Mesenteric fat pad (tissue), 1 donor: ENCODE measurements at places on chromosomes 12 and 14. TPM values are rescaled to one million over a fixed set of nuclear protein-coding genes. Genes with fewer than 3 reads are reported as not detected.

DNA sequence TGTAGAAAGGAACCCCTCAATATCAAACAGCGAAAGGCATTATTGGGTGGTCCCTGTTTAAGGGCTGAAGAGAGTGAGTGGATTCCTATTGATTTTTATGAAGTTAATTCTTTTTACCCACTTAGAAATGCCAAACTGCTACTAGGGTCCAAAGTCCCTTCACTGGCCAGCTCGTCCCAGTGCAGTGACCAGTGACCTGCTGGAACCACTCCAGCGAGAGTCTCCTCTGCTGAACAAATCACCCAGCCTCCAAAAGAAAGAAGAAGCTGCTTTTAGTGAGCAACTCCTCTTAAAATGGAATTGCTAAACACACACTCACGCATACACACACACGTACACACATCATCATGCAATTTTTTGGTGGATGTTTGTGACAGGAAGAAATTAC lies 198.2 kb upstream of the PLEKHG7 start:
- no peak for DNase-seq

DNA sequence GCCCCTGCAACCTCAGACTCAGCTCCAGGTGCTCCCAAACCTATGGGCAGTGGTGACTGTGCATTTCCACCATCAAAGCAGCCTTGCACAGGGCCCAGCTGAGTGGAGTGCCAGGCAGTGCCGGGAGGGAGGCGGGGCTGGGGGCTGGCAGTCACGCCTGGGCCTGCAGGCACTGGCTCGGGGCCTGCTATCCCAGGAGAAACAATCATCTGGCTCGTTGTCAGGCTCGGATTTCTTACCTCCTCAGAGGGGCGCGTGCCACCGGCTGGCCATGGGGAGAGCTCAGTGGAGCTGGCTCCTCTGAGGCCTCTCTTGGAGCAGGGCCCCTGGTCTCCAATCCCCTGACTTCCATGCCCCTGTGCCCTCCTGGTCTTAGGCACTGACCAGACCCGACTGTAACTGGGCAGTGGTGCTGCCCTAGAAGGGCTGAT lies 20.2 kb upstream of the PPP1R13B start:
- DNase-seq, result no peak

- DNase-seq, result no peak
Observed at GRCh38 chr14:30129807-30130206, 202.2 kb upstream of the PRKD1 start.

- DNase-seq, result no peak
Observed at GRCh38 chr14:85536833-85537190, 6.9 kb downstream of the FLRT2 start.

- DNase-seq, result no peak
Observed at GRCh38 chr14:62126879-62127478, 364.8 kb downstream of the SNAPC1 start.

DNA sequence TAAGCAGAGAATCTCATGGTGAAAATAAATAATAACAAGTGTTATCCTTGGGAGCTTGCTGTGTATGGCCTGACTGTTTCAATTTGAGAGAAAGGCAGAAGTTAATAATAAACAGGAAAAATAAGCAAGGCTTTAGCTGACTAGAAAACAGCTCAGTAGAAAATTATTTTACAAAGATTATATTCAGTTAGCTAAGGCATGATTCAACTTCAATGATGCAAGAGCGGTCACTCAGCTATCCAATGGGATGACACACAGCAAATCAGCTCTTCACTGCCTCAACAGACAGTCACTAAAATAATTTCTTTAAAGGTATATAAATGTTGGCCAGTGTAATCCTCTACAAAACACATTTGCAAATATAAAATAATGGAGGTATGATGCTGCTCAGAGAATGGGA lies 18.6 kb downstream of the GSTZ1 start:
- no peak for DNase-seq

- DNase-seq, result no peak
Observed at GRCh38 chr12:132560614-132561426, 49.6 kb downstream of the LRCOL1 start.

GRCh38 chr14:89309670-89310177 lies 107.3 kb downstream of the FOXN3 start:
- no peak for DNase-seq

DNA sequence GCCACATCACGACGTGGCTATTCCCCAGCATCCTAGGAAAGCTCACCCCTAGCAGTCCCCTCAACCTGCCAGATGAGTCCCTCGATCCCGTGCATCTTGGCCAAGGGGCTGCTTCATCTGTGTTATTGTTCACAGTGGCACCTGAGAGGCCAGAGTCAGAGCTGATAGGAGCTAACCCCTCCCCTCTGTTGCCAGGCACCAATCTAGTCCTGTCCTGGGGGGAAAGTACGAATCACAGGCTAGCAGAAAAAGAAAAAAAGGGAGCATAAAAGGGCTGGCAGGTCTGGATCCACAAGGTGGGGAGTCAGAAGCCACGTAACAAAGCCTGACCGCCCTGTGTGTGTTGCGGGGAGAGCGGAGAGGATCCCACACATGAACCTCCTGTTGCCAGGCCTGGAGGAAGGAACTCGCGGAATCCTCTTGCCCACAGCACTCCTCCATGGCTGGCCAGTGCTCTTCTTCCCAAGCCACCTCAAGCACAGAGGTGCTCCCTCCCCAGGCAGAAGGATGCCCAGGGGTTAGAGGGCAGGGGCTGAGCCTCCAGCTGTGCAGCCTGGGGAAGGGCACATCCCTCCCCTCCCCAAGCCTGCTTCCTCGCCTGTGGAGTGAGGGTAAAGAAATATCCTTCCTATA lies 91.8 kb downstream of the ITPK1 start:
- no peak for DNase-seq

DNA sequence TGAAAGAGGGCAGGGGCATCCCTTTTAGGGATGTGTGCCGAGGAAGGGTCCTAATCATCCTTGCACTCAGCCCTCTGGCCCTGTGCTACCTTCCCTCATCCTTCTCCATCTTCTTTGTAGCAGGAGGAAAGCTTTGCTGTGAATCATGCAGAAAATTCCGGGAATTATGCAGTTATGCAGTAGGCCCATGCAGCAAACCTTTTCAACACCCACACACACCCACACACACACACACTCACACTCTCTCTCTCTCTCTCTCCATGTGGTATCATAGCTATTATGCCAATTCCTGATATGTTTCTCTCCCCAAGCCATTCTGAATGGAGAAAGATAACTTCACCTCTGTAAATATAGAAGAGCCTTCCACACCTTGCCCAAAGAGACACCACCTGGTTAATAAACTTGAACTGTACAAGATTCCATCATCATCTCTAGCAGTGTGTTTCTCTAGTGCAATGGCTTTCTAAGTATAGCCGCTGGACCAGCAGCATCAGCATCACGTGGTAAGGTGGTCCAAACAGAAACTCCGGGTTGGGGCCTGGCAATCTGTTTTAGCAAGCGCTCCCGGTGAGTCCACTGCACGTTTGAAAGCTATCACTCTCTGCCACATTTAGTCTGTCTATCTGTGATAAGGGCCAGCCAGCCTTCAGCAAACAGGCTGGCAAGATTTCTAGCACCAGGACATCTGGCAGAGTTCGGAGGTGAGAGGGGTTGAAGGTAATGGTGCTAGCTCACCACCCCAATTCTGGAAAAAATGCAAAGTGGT lies 57.6 kb downstream of the MDM2 start:
- DNase-seq, result no peak

DNA sequence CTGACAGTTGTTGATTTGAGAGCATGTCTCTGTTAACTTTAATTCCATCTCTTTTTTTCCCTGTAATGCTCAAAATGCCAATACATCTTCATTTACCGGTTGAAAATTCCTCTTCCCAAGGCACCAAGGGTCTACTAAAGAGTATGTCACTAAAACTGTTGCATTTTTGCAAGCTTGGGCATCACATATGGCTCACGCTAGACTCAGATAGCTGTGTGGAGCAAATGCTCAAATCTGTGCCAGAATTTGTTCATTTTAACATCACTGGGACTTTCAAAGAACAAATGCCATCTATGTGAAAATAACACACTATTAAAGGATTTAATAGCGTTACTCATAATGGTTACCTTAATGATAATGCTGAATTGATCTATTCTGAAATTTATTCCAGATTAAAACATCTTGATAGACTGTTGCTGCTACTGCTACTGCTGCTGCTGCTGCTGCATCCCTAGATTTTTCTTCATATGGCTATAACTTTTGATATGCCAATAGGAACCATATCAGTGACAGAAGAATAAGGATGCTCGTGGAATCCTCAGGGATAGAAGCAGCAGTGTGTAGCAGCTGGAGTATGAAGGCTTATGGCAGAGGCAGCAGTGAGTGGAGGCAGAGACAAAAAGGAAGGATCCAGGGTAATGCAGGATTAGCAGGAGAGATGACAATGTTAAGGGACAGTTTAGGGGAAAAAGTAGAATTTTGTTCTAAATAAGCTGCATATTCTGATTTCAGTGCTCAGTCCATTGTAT lies 57.3 kb downstream of the MGAT4C start:
- no peak for DNase-seq

GRCh38 chr12:29617407-29617803 lies 119.9 kb upstream of the OVCH1 start:
- no peak for DNase-seq

GRCh38 chr12:1384910-1385309 lies 209.5 kb downstream of the FBXL14 start:
- no peak for DNase-seq

DNA sequence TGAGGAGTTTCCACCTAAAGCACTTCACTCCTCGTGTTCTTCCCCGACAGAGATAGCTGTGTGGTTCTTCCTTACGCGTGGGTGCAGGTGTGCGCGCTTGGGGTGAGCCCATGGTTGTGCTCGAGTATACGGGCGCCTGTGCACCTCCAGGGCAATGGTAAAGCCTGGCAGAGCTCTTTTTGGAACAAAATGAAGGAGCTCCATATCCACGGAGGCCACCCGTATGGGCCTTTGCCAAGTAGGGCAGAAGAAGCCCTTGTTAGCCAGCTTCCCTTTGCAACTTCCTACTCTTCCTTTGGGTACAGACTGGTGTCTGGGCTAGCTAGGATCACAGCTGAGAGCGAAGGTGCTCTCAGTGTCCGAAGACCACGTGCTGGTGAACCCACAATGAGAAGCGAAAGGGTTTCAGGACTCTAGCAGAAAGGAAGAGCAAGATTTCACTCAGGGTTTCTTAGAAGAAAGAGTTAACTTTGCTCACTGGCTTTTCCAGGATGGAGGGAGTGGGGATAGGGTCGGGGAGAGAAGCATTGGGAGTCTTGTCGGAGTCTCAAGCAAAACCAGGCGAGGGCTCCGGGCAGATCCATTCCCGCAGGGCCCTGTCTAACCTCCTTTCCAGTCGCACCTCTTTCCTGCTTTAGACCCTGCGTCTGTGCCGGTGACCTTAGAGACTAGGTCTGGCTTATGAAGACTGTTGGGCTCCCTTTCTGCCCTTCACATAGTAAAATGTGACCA lies 960 bp upstream of the LRFN5 start:
- no peak for DNase-seq

TEDC1 gene
- 22.7 TPM for total RNA-seq

GCN1 gene
- 97.0 TPM for total RNA-seq

LBHD2 gene
- total RNA-seq, result 3.1 TPM

MYF6 gene
- total RNA-seq, result not detected
